ENCODE measurements at places on chromosomes 3 and 15.

DNA sequence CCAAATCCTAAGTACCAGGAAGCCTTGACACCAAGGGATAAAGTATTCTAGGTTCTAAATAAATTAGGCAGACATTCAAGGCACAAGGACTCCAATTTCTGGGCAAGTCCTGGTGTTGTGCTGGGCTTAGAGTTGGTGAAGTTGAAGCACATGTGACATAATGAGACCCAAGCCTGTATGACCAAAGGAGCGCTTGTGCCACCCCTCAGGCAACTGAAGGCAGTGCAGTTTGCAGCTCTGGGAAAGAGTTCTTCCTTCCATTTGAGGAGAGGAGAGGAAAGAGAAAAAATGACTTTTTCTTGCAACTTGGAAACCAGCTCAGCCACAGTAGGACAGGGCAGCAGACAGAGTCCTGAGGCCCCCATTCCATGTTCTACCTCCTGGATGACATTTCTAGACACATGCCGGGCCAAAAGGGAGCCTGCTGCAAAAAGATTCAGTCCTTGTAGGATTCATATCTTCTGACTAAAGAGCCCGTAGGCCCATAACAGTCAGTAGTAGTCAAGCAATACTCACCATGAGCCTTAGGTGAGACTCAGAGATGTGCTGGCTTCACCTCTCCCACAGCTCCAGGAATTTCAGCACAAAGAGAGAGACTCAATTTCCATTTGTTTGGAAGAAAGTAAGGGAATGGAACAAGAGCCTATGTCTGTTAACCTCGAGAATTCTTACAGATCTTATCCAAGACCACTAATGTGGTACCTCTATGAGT lies 588.8 kb upstream of the BCHE start:
- DNase-seq, result no peak

DNA sequence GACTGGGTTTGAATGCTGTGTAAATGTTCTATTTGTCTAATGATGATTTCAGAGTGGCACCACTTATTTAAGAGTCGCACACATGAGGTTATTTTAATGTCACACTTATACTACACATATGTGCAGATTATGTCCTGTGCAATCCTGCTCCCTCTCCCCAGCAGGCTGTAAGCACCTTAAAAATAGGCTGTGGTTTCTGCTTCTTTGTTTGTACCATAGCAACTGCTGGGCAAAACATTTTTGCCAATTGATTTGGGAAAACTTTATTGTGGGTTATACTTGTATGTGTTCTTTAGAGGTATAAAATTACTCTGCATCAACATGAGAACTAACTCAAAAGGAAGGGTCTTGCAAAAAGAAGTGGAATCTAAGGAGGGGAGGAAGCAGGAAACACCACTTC lies 318.5 kb downstream of the NTRK3 start:
- no peak for DNase-seq

GRCh38 chr3:39276746-39277145 lies 3.1 kb downstream of the CX3CR1 start:
- DNase-seq, result no peak

DNA sequence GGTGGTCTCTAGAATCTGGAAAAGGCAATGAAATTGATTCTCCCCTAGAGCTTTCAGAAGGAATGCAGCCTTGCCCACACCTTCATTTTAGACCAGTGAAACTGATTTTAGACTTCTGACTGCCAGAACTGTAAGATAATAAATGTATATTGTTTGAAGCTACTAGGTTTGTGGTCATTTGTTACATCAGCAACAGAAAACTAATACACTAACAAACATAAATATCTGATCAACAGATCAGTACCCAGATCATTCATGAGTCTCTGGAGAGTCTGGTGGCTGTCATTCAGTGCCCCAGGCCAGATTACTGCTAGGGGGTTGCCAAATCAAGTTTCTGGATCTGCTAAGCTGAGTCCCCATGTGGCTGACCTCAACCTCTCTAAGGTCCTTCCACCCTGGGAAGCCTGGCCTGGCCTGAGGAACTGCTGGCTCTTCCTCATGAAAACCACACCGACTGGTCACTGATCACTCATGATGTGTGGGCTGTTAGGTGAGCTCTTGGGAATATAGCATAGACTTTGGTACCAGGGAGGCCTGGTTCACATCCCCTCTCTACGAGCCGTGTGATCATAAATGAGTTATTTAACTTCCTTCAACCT lies 11.1 kb upstream of the LACTB start:
- DNase-seq, result no peak

DNA sequence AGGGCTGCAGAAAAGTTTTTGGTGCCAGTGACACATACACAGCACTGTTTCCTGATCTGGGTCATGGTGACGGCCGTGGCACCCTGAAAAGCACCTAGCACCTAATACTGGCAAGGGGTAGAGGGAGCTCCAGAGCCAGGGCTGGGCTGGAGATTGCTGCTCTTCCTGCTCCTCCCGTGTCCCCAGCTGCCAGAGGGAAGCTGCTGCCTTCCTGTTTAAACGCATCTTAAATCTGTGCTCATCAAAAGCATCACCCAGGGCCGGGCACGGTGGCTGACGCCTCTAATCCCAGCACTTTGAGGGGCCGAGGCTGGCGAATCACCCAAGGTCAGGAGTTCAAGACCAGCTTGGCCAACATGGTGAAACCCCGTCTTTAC lies 156.7 kb upstream of the MEF2A start:
- no peak for DNase-seq

- DNase-seq, result no peak
These were observed 6.4 kb upstream of the C15orf39 start for GRCh38 chr15:75195122-75195765.

GRCh38 chr3:187112934-187113793 lies 26.1 kb downstream of the RPL39L start:
- no peak for DNase-seq

GRCh38 chr3:34212656-34213055 lies 414.2 kb downstream of the PDCD6IP start:
- no peak for DNase-seq

GRCh38 chr3:58591517-58592510 lies 14.6 kb upstream of the FAM107A start:
- DNase-seq, result no peak

GRCh38 chr3:152737021-152737908 lies 97.7 kb upstream of the P2RY1 start:
- DNase-seq, result no peak

DNA sequence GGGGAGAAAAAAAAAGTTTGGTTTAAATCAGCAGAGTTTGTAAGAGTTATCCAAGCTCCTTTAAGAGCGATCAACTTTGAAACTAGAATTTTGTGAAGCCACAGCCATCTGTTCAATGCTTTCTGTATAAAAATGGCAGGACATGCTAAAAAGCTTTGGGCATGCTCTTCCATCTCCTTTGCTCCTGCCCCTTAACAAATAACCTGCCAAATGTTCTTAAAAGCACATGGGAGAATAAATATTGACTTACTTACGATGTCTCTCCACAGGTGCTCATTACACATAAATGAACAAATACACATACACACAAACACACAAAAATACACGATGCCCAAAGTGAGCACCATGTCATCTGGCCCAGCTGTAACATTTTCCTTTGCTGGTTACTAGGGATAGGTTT lies 211.8 kb upstream of the DPH6 start:
- DNase-seq, result no peak

DNA sequence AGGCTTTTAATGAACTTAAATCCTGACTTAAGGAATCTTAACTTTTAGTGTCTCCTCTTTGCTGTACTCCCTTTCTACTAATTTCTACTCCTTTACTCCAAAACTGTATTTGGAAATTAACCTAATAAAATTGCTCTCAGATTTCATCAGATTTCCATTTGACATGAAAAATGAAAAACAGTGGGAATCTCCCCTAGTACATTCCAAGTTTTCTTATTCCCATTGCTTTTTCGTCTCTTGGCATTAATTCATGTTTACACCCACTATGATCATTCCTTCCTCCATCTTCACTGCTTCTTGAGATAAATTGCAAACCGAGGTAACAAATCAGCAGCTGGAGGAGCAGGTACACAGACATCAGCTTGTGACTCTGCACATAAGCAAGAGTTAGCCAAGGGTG lies 208.7 kb downstream of the VGLL3 start:
- no peak for DNase-seq

GRCh38 chr15:67520321-67521028 lies 456 bp upstream of the C15orf61 start:
- peak; percentile 72 for DNase-seq

- no peak for DNase-seq
These were observed 35.3 kb upstream of the FSIP1 start for GRCh38 chr15:39817892-39818291.

GRCh38 chr3:134039161-134039862 lies 9.6 kb upstream of the SLCO2A1 start:
- no peak for DNase-seq

DNA sequence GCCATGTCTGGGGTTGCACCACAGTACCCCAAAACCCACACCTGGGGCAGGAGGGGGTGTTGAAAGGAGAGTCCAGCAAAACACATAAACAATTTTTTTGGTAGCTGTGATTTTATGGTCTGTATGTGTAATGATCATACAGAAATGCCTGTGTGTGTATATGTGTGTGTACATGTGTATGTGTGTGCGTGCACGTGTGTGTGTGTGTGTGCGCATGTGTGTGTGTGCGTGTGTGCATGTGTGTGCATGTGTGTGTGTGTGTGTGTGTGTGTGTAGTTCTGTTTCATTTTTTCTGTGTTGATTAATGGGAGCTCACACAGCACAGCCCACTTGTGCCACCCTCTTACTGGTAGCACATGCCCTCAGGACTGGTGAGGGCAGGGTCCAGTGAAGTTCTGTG lies 96.3 kb upstream of the OXTR start:
- no peak for DNase-seq

DNA sequence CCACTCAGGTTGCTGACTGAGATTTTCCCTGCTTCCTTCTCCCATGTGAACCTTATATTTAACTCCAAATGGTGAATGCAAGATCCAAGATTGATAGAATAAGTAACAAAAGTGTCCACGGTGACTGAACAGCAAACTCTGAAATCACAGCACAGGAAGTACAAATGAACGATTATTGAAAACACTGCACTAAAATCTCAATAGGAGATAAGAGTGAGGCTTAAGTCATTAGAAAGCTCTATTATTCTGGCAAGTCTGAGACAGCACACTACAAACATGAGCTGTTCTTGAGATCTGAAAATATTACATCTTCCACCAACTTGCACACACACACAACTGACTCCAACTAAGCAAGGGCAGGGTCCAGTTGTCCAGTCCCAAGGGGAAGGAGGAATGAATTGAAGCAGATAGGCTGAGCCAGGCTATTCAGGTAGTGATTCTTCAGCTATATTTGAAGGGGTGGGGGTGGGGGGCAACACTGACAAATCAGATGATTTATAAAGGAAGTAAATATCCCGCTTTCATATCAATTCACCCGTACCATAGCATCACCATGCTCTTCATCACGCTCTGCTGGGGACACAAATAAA lies 2.9 kb downstream of the ZNF385D start:
- no peak for DNase-seq

- peak; percentile 33 for DNase-seq
These were observed at the start of gene PTX3 for GRCh38 chr3:157436583-157437291. Gene PTX3 (plus strand): TSS chr3:157436850. CDS start chr3:157436934, 84 bp downstream.

DNA sequence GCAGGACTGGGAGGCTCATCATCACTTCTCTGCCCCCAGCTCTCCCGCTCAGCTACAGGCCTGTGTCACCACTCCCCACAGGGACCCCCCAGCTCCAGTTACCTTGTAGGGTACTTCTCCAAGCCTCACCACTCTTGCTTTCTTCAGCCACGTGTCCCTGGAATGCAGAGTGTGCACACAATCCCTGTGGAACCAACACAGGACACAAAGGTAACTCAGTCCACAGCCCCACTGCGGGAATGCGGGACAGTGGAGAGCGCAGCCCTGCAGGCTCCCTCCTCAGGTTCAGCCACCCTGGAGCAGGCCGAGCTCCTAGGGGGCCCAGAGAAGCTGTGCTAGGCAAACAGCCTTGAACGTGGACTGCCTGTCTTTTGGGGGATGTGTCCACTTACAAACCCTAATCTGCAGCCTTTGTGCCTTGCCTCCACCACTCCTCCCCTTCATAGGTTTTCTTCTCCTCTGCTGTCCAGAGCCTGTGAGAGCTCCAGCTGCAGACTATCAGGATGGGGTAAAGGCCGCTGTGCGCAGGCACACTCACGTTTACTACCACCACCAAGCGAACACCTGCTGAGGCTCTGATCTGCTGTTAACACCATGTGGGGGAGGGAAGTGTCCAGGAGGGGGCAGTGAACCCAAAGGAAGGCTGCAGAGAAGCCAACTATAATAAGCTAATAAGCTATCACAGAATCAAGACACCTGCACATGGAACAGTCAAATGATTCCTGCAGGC lies 26.0 kb downstream of the XPC start:
- no peak for DNase-seq

DNA sequence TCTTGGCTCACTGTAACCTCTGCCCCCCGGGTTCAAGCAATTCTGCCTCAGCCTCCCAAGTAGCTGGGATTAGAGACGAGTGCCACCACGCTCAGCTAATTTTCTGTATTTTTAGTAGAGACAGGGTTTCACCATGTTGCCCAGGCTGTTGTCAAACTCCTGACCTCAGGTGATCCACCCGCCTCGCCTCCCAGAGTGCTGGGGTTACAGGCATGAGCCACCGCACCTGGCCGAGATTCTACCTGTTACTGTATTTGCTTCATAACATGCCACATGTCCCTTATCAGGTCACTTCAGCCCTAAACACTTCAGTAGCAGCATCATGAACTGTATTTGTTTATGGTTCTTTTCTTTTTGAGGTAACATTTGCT lies 7.5 kb upstream of the LCTL start:
- DNase-seq, result no peak

DNA sequence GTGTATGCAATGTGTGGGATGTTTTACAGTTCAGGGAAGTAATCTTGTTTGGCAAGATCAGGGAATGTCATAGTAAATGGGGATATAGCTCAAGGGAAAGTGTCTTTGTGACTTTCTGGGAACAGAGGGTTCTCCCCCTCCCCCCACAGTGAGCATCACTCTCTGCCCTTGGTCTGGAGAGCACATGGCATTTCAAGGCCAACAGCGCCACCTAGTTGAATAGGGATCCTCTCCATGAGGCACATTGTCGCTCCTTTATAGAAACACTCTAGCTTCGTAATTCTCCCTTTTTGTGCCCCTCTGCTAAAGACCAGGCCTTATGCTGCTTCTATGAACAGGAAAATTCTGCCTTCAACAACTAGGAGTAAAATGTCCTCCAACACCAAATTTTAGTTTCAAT lies 37.1 kb upstream of the ARNT2 start:
- DNase-seq, result no peak

DNA sequence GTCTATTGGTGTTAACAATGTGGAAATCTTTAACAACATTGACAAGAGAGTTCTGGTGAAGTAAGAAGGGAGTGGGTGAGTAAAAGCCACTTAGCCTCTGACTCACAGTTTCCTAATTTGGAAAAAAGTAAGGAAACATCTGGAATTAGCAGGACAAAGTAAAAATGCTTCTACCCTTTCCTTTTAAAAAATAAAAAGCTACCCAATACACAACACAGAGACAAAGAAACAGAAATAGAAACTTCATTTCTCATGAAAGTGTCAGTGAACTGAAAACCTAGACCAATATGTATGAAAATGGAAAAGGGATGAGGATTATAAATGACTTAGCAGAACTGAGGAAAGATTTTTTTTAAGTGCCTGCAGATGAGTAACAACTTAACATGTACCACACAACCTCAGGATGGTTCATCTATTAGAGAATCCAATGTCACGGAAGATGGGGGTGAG lies 65.4 kb downstream of the SSR3 start:
- no peak for DNase-seq

- no peak for DNase-seq
These were observed 138.0 kb upstream of the BHLHE40 start for GRCh38 chr3:4841225-4841624.
